Fibroblast of skin of left biceps (primary cell): ENCODE measurements at places on chromosomes 16 and 17.

DNA sequence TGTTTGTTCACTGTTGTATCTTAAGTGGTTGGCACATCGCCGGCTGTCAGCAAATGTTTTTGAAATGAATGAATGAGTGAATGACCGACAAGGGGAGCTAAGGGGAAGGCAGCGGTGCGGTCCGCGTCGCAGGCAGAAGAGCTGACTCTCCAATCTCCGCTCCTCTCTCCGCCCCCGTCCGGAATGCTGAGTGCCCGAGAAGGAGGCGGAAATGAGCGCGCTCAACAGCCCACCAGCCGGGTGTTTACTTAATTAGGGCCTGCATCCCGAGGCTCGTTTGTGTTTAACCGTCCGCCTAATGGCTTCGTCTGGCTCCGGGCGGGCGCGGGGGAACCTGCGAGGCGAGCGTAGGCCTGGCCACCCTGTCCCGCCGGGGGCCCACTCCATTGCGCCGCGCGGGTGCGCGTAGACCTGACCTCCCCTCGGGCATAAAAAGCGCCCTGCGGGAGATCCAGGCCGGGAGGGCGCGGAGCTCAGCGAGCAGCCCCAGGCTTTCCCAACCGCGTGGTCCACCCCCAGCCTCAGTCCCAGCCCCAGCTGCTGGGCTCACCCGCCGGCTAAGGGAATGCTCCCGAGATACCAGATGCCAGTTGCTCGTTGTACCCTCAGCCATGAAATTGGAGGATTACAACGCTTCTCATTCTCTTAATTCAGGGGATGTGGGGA, 2.5 kb upstream of the CDH3 start:
- no peak for DNase-seq

DNA sequence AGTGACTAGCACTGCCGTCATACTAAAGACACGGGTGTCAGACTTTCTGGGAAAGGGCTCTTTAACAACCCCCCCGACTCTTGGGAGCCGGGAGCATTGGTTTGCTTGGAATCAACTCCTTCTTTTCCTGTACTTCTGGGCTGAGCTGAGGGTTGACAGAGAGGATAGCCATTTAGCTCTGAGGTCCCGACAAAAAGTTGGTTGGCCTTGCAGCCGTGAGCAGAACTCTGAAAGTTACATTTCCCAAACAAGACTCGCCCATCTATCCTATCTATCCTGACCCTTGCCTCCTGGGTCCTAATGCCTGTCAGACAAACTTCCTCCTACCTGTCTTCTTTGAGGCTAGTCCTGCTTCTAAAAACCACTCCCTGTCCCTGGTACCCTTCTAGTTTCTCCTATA, 460.8 kb upstream of the TOM1L1 start:
- DNase-seq, result no peak

GRCh38 chr16:23835390-23836077, at the start of gene PRKCB:
Gene PRKCB, plus strand, starts transcription at chr16:23835983.
- no peak for DNase-seq

DNA sequence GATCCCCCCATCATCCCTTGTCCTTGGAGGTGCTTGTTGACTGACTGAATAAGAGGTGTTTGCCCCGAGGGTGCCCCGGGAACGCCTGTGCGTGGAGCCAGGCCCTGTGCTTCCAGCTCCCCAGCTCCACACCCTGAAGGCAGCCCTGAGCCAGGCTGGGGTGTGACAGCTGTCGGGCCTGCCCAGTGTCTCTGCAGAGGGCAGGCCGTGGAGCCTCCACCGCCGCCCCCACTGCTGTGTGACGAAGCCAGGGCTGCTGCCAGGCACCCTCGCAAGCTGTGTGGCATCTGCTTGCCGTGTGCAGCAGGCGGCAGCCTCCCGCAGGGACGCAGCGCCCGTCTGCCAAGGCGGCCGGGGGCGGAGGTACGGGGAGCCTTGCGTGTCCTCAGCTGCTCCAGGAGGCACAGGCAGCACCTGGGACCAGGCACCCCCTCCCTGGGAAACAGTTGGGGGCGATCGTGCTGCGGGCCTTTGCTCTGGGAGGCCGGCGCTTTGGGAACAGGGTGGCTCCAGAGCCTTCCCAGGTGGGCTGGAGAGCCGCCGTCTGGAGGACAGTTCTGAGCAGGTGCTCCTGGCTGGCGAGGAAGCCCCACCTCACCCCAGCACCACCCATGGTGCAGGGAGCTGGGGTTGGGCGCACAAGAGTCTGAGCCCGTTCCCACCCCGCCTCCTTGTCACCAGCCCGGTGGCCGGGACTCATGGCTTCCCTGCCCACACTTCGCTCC, 26.6 kb downstream of the GSE1 start:
- no peak for DNase-seq

DNA sequence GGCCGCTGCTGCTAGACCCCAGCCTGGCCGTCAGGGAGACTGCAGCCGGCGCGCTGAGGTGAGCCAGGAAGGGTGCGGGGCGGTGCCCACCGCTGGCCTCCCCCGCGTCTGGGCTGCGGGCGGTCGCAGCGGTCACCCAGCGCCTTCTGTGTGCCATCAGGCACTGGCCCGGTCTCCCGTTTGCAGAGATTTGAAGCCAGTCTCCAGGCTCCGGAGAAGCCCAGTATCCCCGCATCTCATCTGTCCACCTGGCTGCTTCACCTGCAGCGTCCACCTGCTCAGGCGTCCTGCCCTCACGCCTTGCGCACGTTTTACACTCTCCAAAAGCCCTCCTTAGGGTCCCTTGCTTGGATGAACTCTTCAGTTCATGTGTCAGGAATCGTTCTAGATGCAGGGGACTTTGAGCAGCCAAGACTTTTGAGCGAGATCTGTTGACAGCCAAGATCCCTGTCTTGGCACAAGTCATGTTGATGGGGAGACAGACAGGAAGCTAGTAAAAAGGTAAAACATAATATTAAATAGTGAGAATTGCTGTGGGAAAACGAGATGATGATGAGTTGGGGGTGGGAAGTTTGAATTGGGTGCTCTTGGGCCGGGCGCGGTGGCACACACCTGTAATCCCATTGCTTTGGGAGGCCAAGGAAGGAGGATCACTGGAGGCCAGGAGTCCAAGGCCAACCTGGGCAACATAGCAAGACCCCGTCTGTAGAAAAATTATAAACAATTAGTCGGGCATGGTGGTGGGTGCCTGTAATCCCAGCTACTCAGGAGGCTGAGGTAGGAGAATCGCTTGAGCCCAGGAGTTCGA, 916 bp downstream of the HEATR3 start:
- no peak for DNase-seq

- no peak for DNase-seq
Observed at GRCh38 chr17:70956726-70957125, 787.4 kb downstream of the KCNJ2 start.

DNA sequence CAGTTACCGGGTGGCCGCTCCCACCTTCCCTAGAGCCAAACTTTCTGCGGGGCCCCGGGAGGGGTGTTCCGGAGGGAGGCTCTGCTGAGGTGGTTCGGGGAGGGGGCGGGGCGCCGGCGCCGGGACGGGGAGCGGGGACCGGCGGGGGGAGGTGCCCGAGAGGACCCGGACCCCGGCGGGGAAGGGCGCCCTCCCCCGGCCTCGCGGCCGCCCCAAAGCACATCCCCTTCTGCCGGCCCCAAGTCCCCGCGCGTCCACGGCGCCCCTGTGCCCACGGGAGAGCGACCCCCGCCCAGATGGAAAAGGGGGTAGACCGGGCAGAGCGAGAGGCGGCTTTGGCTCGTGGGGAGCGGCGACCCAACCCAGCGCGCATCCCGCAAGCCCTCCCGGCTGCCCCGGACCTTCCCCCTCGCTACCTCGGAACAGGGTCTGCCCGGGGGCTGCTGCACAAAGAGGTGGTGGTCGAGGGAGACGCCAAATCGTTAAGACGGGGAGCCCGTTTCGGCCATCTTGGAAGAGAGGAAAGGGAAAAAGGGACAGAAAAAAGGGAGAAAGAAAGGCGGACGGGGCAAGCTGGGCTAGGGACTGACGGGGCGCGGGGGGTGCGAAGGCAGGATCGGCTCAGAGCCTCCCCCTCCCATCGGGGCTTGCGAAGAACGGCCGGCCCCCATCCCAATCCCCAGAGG, 530 bp downstream of the PCGF2 start:
- DNase-seq, result no peak

DNA sequence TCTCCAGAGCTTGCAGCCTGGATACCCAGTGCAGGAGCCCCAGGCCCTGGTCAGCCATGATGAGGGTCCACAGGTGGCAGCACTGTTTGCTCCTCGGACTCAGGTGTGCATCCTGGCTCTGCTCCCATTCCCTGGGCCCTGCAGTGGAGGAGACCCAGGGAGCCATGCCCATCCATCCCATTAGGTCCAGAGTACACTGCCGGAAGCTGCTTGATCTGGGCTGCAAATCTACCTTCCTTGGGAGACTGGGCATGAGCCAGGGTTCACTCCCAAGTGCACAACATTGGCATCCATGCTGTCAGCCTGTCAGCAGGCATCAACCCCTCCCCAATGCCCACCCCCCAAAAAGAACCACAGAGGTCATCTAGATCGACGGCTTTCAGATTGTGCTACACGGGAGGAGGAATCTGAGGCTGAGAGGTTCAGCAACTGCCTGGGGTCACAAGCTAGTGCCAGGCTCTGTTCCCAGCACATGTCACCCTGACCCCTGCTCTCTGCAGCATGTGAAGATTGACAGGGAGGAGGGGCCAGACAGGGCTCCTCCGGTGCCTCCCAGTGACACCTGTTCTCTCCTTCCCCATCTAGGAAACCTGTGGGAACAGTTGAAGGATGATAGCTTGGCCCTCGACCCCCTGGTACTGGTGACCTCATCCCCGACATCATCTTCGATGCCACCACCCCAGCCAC, 15.7 kb downstream of the UNC119 start:
- no peak for DNase-seq

- DNase-seq, result no peak
Observed at GRCh38 chr16:72409423-72409822, 237.5 kb upstream of the PMFBP1 start.

DNA sequence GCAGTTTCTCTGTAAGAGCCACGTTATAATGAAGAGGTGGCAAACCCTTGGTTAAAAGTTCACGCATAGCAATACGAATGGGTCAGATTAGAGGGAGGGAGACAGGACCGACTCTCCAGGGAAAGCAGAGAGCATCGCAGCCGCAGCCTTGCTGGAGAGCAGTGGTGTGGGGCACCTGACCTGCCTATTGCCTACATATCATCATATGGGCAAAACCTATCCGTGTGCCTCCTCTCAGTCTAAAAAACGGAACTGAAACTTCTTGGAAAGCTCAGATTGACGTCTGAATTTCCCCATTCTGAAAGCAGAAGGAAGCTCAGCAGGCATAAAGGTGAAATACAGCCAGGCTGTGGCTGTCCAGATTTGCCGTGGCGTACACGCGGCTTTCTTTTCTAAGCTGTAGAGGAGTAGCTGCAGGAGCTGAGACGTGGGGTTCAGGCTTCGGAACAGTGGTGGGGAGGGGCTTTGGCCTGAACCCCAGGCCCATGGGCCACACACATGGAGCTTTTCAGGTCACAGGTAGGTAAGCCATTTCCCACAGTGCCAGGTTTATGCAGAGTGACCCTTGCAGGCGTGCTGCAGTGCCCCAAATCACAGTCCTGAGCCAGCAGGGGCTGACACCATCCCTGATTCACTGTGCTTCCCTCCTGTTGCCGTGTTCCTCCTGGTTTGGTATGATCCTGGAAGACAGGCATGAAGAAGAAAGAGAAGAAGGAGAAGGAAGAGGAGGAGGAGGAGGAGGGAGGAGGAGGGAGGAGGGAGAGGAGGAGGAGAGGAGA, 41.6 kb upstream of the TNRC6C start:
- DNase-seq, result no peak

DNA sequence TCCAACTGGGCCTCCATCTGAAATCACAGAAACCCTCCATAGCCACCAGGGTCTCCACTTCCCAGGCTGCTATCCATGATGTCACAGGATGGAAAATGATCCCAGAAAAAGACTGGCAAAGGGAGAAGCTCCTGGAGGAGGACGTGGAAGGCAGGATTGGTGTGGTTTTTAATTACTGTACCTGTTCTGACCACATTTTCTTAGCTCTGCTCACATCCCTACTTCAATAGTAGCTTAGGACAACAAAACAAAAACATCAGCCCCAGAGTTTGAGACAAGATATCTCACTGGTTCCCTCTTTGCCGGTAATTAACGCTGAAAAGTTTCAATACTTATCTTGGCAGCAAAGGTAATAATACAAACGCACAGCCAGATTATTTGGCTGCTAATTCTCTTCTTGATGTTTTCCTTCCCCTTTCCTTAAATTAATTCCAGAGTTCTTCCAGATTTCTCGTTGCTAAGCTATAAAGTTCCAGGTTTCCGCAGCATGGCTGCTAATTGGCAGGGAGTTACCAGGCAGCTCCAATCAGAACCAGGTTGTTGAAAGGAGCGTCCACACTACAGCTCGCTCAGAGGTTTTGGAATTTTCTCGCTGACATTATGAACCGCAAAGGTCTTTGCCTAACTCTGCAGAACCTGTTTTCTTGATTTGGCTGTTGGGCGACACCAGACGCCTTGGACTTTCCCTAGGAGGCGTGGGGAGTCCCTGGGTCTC, 263.4 kb downstream of the MRTFB start:
- peak; percentile 57 for DNase-seq

DNA sequence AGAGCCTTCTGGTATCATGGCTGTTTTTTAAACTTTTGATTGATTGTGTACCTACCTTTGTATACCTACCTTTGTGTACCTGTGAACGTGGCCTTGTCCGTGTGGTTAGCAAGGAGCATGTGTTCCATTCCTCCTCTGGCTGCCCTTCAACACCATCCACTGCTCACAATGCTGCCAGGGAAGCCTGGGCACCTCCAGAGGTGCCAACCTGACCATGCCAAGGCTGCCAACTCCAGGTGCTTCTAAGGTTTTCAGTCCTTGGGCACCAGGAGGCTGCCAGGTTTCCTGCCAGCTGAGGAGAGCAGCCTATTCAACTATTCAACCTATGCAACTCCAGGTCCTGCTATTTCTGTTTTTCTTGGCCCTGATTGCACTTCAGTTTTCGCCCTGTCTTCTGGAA, 17.6 kb upstream of the ARL4D start:
- no peak for DNase-seq

DNA sequence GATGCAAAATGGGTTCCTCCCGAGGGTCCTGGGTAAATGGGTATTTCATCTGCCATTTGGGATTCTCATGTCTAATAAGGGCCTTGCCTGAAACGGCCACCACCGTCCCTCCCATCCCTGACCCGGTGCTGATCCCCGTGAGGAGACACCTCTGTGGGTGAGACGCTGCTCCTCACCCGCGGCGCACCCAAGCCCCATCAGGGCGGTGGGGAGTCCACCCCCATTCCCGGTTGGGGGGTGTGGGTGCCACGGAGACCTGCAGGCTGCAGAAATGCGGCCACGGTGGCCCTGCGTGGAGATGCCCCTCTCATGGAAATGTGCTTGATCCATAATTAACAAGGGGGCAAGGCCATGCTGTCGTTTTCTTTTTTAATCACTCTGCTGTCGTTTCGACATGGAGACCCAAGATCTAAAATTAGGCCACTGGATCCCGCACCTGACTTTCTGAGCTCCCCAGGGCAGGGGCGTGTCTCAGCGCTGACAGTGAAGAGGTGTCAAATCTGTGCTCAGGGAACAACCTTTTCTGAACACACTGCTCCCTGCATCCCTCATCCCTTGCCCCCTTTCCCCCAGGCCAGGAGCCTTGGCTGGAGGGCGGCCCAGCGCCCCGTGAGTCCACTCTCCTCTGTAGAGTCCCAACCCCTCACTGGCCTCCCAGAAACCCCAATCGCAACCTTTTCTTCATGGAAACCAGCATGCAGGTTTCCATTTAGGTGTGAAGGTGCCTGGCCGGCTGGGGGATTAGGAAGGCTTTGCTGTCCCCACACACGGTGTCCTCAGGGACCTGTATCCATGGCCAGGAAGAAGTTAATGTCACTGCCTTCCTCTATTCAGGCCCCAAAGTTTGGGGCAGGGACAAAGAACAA, 38.9 kb downstream of the PEMT start:
- no peak for DNase-seq

- no peak for DNase-seq
Observed at GRCh38 chr16:1335996-1336395, 2.6 kb downstream of the BAIAP3 start.

- no peak for DNase-seq
Observed at GRCh38 chr16:31138621-31139578, 3.4 kb upstream of the PRSS8 start.
